ENCODE measurements at places on chromosomes 2 and 18. TPM values are rescaled to one million over a fixed set of nuclear protein-coding genes. Genes with fewer than 3 reads are reported as not detected.

DNA sequence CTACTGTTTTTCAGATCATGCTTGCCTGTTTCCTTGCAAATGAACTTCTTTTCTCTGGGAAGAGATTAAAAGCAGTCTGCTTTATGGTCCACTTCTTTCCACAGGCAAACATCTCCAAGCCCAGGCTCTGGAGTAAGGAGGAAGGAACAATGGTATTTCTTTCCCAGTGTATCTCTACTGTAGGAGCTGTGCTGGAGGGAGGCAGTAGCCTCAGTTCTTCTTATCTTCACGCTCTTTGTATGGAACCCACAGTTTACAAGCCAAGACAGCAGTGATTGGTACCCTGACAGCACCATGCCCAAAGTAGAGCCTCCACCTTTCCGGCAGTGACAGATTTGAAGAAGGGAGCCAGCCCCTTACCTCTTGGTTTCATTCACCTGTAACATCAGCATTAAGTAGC, 35.2 kb downstream of the SPOPL start:
- DNase-seq: no peak

DNA sequence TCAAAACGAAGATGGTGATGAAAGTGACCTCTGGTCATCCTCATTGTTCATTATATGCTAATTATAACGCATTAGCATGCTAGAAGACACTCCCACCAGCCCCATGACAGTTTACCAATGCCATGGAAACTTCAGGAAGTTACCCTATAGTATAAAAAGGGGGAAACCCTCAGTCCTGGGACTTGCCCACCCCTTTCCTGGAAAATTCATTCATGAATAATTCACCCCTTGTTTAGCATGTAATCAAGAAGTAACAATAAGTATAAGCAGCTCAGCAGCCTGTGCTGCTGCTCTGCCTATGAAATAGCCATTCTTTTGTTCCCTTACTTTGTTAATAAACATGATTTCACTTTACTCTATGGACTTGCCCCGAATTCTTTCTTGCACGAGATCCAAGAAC, 70.5 kb upstream of the CHAC2 start:
- DNase-seq: no peak

DNA sequence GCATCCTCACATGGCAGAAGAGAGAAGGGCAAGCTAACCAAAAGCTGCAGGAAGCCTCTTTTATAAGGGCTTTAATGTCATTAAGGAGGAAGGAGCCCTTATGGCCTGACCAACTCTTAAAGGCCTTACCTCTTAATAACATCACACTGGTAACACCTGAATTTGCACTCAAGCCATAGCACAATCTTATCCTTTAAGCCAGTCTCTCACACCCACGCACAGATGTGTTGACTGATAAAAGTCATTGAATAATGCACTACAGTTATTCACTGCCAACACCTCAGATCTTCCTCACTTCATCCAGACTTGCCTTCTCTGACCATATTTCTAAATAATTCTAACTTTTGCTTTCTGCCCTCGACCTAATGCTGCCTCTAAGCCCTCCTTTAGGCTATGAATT, 516.8 kb downstream of the ADCYAP1 start:
- no peak for DNase-seq

DNA sequence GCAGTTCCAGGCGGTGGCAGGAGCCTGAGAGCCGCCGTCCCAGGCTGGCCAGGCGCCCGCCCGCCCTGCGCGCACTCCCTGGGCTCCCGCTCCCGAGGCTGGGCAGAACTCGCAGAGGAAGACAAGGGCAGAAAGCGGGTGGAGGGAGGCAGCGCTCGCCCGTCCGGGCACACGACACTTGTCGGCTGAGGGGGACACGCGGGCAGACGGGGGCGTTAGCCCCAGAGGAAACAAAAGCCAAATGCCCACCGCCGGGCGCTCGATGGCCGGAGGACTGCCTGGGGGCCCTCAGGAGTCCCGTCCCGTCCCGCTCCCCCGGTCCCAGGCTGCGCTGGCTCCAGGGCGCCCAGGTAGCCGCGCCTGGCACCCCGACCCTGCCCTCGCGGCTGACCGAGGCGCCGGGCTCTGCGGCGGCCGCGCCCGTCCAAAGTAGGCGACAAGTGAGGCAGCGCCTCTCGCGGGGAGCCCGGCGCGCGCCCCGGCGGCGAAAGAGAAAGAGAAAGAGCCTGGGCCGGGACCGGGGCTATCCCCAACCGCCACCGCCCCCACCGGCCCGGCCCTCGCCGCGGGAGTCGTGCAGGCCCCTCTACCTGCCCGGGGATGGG, 491 bp downstream of the L3MBTL4 start:
- no peak for DNase-seq

GRCh38 chr2:9974343-9974742, 22.9 kb downstream of the GRHL1 start:
- no peak for DNase-seq

DNA sequence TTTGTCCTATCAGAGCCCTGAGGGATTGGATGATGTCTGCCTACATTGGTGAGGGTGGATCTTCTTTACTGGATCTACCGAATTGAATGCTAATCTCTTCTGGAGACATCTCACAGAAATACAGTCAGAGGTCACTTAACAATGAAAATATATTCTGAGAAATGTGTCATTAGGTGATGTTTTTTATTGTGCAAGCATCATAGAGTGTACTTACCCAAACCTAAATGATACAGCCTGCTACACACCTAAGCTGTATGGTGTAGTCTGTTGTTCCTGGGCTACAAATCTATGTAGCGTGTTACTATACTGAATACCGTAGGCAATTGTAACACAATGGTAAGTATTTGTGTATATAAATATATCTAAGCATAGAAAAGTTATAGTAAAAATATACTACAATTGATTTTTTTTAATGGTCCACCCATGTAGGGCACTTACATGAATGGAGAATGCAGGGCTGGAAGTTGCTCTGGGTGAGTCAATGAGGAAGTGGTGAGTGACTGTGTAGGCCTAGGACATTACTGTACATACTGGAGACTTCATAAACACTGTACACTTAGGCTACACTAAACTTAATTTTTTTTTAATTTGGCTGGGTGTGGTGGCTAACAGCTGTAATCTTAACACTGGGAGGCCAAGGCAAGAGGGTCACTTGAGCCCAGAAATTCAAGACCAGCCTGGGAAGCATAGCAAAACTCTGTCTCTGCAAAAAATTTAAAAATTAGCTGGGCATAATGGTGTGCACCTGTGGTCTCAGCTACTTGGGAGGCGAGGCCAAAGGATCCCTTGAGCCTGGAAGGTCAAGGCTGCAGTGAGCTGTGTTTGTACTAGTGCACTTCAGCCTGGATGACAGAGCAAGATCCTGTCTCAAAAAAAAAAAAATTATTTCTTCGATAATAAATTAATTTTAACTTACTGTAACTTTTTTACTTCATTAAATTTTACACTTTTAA, 226.3 kb upstream of the UBE2E3 start:
- no peak for DNase-seq

GRCh38 chr2:195632856-195633572, 24.0 kb upstream of the SLC39A10 start:
- no peak for DNase-seq

- no peak for DNase-seq
Measured at GRCh38 chr18:77870199-77870598, 620.6 kb downstream of the GALR1 start.

DNA sequence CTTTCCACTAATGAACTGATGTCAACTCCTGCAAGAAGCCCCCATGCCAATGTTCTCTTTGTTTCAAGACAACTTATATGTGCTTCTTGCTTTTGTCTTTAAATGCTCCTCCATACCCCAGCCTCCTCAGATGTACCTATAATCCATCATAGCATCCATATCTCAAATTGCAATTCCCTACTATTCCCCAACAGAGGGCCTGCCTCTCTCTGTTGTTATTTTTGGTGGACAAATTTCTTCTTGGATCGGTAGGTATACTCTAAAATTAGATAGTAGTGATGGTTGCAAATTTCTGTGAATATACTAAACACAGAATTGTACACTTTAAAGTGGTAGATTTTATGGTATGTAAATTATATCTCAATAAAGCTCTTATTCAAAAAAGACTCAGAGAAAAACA, 820.1 kb downstream of the METTL4 start:
- DNase-seq: no peak

DNA sequence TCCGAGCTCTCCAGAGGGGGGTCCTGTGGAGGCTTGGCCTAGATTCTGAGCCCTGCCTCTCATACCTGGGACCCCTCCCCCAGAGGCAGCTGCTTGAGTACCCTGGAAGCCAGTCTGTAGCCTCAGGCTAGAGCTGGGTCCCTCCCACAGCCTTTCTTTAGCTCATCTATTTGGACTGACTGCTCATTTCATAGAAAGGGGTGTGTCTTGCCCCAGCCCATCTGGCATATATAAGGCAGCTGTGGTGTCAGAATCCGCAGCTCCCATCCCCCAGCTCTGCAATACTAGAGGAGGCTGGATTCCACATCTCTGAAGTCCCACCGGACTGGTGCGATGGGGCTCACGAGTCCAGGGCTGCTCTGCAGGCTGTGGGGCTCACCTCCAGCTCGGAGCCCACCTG, 26.1 kb downstream of the MPHOSPH10 start:
- DNase-seq: no peak

The PSMA8 gene
- 0.25 TPM for total RNA-seq

The IHH gene
- not detected for total RNA-seq

The CYP27C1 gene
- total RNA-seq: not detected
